ENCODE measurements at places on chromosomes 1 and 21.

DNA sequence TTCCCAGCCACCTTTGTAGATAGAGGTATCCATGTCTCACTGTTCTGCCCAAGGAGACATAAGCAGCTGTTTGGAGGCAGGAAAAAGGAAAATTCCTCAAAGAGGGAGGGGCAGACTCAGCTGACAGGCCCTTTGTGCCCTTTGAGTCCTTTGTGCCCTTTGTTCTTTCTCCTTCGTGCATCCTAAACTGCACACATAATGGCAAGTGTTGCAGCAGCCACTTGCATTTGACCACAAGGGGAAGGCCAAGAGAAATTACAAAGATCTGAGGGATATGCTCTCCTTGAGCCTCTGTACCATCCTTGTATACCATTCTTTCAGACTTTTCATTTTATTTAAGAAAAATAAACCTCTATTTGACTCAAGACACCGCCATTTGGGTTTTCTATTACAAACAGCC lies 71.8 kb upstream of the PKN2 start:
- DNase-seq = no peak

DNA sequence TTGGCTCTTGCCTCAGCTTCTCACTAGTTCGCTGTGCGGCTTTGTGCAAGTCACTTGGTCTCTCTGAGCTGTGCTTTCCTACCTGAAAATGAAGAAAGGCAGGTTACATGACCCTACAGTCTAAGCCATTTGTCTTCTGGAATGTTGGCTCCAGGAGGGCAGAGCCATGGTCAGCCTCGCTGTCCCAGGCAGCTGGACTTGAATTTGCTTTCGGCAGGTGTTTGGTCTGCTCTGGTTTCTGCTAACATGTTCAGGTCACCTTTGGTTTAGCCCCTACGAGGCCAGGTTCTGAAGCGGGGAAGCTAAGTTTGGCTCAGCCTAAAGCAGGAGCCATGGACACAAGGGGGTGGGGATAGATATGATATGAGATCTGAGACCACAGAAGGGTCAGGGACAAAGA lies 19.1 kb downstream of the LRRC38 start:
- no peak for DNase-seq

GRCh38 chr1:197367627-197368026 lies 99.6 kb downstream of the CRB1 start:
- DNase-seq = no peak

DNA sequence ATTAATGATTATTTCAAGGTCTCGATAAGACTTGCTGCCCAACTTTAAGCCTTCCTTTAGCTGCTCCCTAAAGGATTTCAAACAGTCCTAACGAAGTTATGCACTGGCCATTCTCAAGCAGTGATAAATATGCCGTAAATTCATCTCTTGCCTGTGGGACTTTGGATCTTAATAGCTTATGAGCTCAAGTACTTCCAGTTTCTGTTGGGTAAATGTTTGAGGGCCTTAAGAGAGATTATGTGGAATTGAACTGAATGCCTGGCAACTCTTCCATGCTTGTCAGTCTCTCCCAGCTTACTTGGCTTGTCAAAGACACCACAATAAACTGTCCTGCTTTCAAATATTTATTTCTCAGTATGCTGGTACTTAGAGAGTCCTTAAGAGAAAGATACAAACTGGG lies 3.5 kb upstream of the OR10J4 start:
- DNase-seq = no peak

DNA sequence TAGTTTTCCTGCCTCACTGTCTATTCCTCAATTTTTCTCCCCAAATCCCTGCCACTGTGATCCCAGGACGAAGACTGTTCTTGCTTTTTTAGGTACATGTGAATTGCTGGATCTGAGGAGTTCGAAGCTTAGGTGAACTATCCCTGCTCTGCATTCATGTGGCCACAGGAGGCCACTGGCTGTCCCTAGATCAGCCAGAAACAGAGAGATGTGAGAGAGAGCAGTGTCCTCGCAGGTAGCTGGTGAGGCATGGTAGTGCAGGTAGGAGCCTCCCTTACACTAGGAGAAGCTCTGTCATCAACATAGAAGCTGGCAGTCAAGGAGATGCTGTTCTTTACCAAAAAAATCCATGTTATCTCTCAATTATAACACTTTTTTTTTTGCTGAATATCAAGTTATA lies 71.5 kb downstream of the USP24 start:
- no peak for DNase-seq
